Suprapubic skin (tissue), 4 donors: ENCODE measurements at places on chromosomes 3 and 15.

- DNase-seq = no peak
Observed at GRCh38 chr3:174229916-174230315, 629.2 kb upstream of the NAALADL2 start.

- DNase-seq = no peak
Observed at GRCh38 chr15:75348562-75349350, 1.9 kb downstream of the NEIL1 start.

DNA sequence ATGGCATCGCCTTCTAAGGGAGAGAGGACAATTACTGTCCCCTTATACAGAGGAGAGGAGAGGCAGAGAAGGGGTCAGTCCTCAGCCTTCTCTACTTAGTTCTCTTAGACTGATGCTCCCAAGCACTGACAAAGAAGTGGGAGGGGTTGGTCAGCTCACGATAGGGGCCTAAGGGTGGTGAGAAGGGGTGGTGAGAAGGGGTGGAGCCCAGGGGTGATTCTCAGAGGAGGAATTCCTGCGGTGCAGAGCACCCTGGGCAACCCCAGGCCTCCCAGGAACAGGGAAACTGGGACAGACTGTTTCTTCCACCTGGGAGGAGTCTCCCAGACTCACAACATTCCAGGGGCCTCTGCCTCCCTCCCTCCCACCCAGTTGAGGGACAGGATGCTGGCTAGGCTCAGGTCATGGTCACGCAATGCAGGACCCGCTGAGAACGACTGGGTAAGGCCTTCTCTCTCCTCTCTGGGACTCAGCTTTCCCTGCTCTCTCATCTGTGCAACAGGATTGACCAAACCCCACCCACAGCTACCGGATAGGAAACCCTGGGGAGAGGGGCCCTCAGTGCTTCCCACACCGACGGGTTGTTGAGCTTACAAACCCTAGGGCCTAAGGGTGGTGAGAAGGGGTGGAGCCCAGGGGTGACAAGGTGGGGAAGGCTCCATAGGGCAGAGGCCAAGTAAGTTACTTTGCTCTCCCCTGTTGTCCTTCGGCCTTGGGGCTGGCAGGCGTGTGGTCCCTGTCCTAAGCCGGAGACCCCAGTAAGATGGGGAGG is 1.5 kb downstream of the TPRA1 start:
- DNase-seq = no peak

- no peak for DNase-seq
Observed at GRCh38 chr3:164406281-164406680, 672.0 kb downstream of the SI start.

GRCh38 chr3:161556533-161556932 is 59.9 kb downstream of the OTOL1 start:
- DNase-seq = no peak
